Fibroblast of skin of left quadriceps (primary cell): ENCODE measurements at places on chromosomes 3 and 15.

DNA sequence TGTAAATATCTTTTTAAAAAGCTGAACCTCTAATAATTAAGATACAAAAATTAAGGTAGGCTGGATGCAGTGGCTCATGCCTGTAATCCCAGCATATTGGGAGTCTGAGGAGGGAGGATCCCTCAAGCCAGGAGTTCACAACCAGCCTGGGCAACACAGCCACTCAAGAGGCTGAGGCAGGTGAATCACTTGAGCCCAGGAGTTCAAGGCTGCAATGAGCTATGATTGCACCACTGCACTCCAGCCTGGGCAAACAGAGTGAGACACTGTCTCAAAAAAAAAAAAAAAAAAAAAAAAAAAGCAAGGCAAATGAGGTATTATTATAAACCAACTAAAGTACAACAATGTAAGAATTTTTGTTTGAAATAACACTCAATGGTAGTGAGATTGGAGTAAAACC is 47.6 kb downstream of the EFHB start:
- DNase-seq = no peak

DNA sequence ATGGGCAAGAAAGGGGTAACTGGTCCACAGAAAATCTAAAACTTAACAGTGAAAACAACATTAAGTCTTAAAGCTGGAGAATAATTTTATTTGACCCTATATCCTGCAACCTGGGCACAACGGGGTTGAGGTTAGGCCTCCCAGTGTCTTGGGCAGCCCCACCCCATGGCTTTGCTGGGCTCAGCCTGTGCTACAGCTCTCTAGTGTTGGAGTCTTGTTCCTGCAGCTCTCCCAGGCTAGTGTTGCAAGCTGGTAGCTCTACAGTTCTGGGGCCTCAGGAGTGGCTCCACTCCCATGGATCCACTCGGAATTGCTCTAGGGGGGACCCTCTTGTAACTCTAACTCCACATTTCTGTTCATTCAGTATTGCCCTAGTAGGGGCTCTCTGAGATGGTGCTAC is 24.9 kb upstream of the GNB4 start:
- DNase-seq = no peak

DNA sequence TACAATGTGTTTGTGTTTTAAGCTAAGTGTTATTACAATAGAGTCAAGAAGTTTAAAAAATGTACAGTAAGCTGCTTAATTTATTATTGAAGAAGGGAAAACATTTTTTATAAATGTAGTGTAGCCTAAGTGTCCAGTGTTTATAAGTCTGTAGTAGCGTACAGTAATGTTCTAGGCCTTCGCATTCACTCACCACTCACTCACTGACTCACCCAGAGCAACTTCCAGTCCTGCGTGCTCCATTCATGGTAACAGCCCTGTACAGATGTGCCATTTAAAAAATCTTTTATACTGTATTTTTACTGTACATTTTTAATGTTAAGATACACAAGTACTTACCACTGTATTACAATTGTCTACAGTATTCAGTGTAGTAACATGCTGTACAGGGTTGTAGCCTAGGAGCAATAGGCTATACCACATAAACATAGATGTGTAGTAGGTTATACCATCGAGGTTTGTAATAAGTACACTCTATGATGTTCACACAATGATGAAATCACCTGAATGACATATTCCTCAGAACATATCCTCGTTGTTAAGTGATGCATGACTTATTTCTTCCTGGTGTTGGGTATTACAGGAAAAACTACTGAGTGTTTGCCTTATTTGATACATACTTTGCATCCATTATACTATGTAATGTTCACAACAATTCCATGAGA is 156.6 kb upstream of the NUDT16 start:
- no peak for DNase-seq

DNA sequence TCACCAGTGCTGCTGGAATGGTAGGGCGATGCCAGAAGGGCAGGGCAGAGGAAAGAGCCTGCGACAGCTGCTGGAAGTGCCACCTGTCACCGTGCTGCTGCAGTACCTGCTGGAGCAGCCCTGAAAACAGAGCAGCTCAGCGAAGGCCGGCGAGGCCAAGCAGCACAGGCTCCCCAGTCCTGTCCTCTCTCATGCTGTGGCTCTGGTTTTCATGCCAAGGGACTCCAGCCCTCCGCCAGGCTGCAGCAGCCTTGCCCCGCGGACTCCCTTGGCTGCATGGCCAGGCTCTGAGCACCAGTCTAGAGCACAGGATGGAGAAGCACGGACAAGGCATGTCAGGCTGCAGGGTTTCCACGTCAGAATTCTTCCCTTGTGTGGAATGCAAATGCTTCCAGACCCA is 43.9 kb downstream of the ADCY5 start:
- DNase-seq = no peak

DNA sequence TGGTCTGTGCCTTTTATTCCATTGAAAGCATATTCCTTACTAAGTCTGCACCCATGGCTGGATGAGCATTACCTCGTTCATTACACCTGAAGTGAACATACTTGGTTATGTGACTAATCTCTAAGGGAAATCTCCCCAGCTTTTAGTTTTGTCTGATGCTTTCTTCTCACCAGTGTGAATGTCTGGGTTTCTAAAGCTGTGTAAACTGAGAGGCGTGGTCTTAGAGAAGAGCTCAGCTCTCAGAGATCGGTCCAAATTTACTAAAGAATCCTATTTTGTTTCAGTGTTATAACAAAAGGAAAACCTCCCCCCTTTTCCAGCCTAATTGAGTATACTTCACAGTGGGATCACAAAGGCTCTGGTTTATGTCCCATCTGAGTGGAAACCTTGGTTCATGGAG is 352.3 kb downstream of the PTPRG start:
- DNase-seq = no peak

DNA sequence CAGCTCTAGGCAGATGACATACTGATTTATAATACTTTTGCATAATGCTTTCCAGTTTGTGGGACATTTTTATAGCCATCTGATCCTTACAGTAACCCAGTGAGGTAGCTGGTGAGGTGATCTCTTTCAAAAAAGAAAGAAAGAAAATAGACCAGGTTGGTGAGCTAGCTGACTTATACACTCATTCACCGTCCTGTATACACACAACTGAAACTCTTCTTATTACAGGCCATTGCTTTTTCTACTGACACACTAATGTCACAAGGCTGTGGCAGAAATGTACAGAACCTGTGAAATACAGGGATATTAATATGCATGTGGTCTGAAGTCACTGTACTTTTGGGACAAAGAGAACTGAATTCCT is 150.2 kb upstream of the BHLHE40 start:
- no peak for DNase-seq

GRCh38 chr3:161347726-161348125 is 23.6 kb downstream of the SPTSSB start:
- DNase-seq = peak; percentile 10

DNA sequence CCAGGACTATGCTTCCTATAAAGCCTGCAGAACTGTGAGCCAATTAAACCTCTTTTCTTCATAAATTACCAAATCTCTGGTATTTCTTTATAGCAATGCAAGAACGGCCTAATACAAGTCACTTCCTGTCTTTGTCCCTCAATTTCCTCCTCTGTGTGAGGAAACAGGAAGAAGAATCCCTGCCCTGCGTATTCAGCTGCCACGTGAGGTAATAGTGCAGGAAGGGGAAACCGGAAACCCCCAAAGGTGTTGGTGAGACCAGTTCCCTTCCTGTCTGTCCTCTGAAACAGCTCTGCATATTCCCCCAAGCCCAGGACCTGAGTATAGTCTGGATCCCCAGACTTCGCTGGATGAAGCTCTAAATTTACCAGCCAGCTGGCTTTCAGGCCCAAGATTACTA is 18.1 kb upstream of the PTPN23 start:
- DNase-seq = no peak

- no peak for DNase-seq
Measured at GRCh38 chr3:20288050-20288449, 102.0 kb upstream of the SGO1 start.
